ENCODE measurements at places on chromosomes 6 and 20.

GRCh38 chr6:41850861-41851260, 44.3 kb downstream of the USP49 start:
- H3K36me3 ChIP-seq, result no peaks in the 10 kb centered on the region
- no peak overlapping the region for H3K4me3 ChIP-seq
- H3K27me3 ChIP-seq, result no peaks in the 10 kb centered on the region
- DNase-seq, result no peak
- H3K27ac ChIP-seq, result no peak overlapping the region

DNA sequence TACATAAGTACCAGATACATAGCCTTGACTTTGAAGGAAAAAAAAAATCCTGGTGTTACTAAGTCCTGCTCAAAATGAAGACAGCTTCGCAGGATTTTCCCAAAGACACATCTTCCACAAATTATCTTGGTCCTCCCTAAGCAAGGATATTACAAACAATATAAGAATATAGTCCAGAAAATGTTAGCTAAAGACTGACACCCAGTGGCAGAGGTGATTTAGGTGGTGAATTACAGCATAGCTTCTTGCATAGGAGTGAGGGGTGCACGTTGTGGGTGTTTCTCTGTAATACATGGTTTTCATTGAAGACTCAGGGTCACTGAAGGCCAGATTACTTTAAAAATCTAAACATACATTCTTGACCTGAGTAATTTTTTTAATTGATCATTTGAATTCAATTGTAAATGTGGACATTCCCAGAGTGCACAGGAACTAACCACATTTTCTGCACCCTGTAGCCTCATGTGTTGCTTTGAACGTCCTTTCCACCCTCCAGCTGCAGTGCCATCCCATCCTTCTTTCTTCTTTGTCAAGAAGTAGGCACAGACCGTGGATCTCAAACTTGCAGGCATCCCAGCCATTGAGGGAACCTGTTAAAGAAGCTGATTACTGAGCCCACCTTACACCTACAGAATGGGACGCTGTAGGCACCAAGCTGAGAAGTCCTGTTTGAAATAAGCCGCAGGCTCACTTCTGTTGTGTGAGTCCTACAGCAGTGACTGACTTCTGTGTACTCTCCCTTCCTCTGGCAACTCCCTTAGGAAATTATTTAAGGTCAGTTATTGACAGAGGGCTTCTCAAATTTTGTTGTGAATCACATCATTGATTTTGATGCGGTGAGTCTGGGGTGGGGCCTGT, 102.6 kb downstream of the PERP start:
- no peak overlapping the region for H3K27ac ChIP-seq
- no peaks in the 10 kb centered on the region for H3K27me3 ChIP-seq
- DNase-seq, result peak; percentile 75
- no peak overlapping the region for H3K4me3 ChIP-seq
- H3K4me1 ChIP-seq, result no peaks in the 10 kb centered on the region
- no peaks in the 10 kb centered on the region for H3K36me3 ChIP-seq

GRCh38 chr6:11473008-11473740, 64.4 kb upstream of the TMEM170B start:
- no peaks in the 10 kb centered on the region for H3K36me3 ChIP-seq
- no peak overlapping the region for H3K27ac ChIP-seq
- H3K4me3 ChIP-seq, result no peak overlapping the region
- H3K4me1 ChIP-seq, result no peaks in the 10 kb centered on the region

DNA sequence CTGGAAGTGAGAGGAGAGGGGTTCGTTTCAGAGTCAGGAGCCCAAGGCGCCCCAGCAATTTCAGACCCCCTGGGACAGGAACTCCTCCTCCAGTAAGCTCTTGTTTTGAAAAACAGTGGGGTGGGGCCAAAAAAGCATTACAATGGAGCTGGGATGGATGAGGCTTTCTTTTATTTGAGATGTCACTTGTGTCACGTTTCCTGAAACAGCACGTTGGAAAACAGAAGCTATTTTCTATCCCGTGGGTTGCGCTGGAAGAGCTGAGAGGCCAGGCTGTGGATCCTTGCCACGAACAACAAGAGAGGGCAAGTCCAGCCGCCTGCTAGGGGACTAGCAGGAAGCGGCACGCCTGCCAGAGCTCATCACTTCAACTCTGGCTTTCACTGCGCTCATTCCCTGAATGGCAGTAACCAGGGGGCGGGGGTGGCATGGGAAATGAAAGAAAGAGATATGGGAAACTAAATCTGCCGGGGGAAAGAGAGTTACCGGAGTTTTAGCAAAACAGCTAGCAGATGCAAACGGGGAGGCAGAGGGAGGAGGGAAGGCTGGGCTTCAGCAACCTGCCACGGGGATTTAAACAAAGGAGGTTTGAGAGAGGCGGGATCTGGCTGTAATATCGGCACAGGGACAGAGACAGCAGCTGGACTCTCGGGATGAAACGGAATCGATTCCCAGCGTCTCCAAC, 34.6 kb downstream of the GCNT2 start:
- peaks cover 19% of the 10 kb centered on the region for H3K4me1 ChIP-seq
- peak; percentile 92 for DNase-seq
- no peaks in the 10 kb centered on the region for H3K36me3 ChIP-seq
- peak overlapping the region; percentile 74 for H3K27ac ChIP-seq

DNA sequence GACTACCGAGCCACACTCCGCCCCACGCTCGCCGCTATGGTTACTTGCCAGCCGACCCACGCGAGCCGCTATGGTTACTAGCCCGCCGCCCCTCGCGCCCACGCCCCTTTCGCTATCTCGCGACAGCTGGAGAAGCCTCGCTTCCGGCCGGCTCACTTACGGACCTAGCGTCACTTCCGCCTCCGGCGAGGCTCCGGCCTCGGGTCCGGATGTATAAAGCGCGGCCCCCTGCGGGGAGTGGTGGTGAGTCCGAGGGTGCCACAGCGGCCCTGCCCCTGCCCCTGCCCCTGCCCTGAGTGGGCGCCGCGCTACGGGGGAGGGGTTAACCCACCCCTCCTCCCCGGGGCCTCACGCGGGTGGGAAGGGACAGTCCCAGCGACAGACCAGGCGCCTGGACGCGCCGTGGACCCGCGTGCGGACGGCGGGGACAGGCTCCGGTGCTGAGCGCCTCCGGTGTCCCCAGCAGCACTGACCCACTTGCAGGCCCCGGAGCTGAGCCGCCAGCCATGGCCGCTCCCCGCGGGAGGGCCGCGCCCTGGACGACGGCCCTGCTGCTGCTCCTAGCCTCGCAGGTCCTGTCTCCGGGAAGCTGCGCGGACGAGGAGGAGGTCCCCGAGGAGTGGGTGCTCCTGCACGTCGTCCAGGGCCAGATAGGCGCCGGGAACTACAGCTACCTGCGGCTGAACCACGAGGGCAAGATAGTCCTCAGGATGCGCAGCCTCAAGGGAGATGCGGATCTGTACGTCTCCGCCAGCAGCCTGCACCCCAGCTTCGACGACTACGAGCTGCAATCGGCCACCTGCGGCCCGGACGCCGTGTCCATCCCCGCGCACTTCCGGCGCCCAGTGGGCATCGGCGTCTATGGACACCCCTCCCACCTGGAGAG, at the start of the genes C6orf120 and WDR27:
Gene C6orf120 (plus strand): TSS at position 173 of the 886 bp plus-strand sequence. CDS start 334 bp downstream, at position 507.
Gene WDR27 (minus strand): TSS at position 76 of the 886 bp plus-strand sequence. CDS start 13,024 bp downstream, outside the sequence.
- peak within 1 kb of the TSS; percentile 84 for H3K4me3 ChIP-seq
- H3K36me3 ChIP-seq, result peaks cover 12% of the 10 kb centered on the region
- peak within 1 kb of the TSS; percentile 86 for H3K27ac ChIP-seq
- peak; percentile 98 for DNase-seq

- no peaks in the 10 kb centered on the region for H3K4me1 ChIP-seq
- H3K4me3 ChIP-seq, result no peak overlapping the region
- H3K27me3 ChIP-seq, result peaks cover 2% of the 10 kb centered on the region
Measured at GRCh38 chr6:37340639-37340943, 13.2 kb upstream of the RNF8 start.

GRCh38 chr20:21064924-21065323, 41.2 kb downstream of the LINC00237 start:
- H3K4me3 ChIP-seq, result no peak overlapping the region
- no peaks in the 10 kb centered on the region for H3K36me3 ChIP-seq
- no peak overlapping the region for H3K27ac ChIP-seq

- H3K4me3 ChIP-seq, result no peak overlapping the region
- H3K4me1 ChIP-seq, result peaks cover 31% of the 10 kb centered on the region
- peaks cover 61% of the 10 kb centered on the region for H3K36me3 ChIP-seq
- DNase-seq, result no peak
- no peak overlapping the region for H3K27ac ChIP-seq
Measured at GRCh38 chr6:43250992-43251373, 7.7 kb downstream of the TTBK1 start.

DNA sequence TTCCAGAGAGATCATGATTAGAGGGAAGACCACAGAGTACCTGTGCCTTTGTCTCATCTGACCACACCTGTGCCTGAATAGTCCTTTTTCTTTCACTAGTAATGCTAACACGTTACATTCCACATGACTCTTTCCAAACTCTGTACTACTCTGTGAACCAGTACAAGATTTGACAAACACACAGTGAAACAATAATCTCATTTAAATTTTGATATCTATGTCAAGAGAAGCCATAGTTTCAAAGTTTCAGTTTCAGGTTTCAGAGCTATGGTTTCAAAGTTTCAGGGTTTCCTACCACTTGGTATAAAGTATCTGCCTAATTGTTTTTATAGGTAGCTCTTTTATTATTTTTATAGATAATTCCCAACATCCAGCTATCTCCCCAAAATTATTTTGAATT, 62.0 kb upstream of the PHACTR2 start:
- H3K4me1 ChIP-seq, result no peaks in the 10 kb centered on the region
- no peak overlapping the region for H3K27ac ChIP-seq
- no peak for DNase-seq
- no peaks in the 10 kb centered on the region for H3K36me3 ChIP-seq
- H3K4me3 ChIP-seq, result no peak overlapping the region
- H3K27me3 ChIP-seq, result no peaks in the 10 kb centered on the region

GRCh38 chr6:44332585-44332984, 9.9 kb upstream of the SPATS1 start:
- no peak overlapping the region for H3K4me3 ChIP-seq
- H3K36me3 ChIP-seq, result no peaks in the 10 kb centered on the region
- H3K27ac ChIP-seq, result no peak overlapping the region
- peaks cover 3% of the 10 kb centered on the region for H3K4me1 ChIP-seq
- peaks cover 5% of the 10 kb centered on the region for H3K27me3 ChIP-seq

GRCh38 chr20:49769048-49769581, 43.5 kb upstream of the SLC9A8 start:
- no peaks in the 10 kb centered on the region for H3K36me3 ChIP-seq
- no peak overlapping the region for H3K4me3 ChIP-seq
- DNase-seq, result no peak
- no peaks in the 10 kb centered on the region for H3K27me3 ChIP-seq

- no peaks in the 10 kb centered on the region for H3K36me3 ChIP-seq
- no peak overlapping the region for H3K4me3 ChIP-seq
- DNase-seq, result no peak
- H3K27me3 ChIP-seq, result no peaks in the 10 kb centered on the region
Measured at GRCh38 chr6:79712144-79712543, 81.0 kb downstream of the SH3BGRL2 start.

- H3K4me3 ChIP-seq, result no peak overlapping the region
- no peak for DNase-seq
- H3K36me3 ChIP-seq, result no peaks in the 10 kb centered on the region
- no peak overlapping the region for H3K27ac ChIP-seq
- no peaks in the 10 kb centered on the region for H3K4me1 ChIP-seq
Measured at GRCh38 chr20:1083431-1084080, 34.8 kb upstream of the PSMF1 start.

DNA sequence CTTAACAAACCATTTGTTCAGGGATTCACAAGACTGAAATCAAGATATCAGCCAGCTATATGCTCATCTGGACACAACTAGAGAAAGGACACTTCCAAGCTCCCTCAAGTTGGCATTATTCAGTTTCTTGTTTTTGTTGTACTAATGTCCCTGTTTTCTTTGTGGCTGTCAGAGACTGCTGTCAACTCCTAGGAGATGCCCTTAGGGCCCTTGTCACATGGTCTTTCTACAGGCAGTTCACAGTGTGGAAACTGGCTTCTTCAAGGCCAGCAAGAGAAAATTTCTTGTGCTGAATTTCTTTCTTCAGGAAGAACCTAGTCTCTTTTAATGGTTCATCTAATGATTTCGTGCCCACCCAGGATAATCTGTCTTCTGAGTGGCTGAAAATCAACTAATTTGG, 677.2 kb upstream of the MAN1A1 start:
- no peak overlapping the region for H3K27ac ChIP-seq
- H3K27me3 ChIP-seq, result no peaks in the 10 kb centered on the region
- DNase-seq, result no peak
- no peaks in the 10 kb centered on the region for H3K36me3 ChIP-seq
- H3K4me3 ChIP-seq, result no peak overlapping the region
- H3K4me1 ChIP-seq, result no peaks in the 10 kb centered on the region

GRCh38 chr6:36526066-36526465, 21.2 kb downstream of the STK38 start:
- no peak overlapping the region for H3K27ac ChIP-seq
- peaks cover 13% of the 10 kb centered on the region for H3K36me3 ChIP-seq
- no peak for DNase-seq
- H3K27me3 ChIP-seq, result no peaks in the 10 kb centered on the region

DNA sequence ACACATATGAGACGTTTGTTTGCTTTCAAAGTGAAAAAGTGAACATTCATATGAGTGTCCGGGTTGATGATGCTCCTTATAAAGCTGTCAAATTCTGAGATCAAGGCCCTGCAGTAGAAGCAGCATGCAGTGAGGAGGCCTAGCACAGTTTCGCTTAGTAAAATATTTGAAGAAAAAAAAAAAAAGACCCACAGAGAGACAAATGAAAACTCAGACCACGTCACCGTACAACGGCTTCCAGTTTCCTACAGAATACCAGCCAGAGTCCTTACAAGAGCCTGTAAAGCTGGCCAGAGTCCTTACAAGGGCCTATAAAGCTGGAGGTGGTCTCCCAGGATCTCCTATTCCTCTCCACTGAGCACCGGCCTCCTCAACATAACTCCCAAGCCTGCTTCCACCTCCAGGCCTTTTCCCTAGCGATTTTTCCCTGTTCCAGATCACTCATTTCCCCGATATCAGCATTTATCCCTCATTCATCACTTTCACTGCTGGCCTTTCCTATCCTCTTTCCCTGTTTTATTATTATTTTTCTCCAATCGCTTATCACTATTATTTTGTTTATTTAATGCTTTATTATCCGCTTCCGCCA, 1.5 kb upstream of the HMGN4 start:
- H3K4me3 ChIP-seq, result peak overlapping the region; percentile 99
- peaks cover 25% of the 10 kb centered on the region for H3K4me1 ChIP-seq
- H3K36me3 ChIP-seq, result peaks cover 9% of the 10 kb centered on the region
- no peak for DNase-seq
- H3K27ac ChIP-seq, result peak overlapping the region; percentile 99

DNA sequence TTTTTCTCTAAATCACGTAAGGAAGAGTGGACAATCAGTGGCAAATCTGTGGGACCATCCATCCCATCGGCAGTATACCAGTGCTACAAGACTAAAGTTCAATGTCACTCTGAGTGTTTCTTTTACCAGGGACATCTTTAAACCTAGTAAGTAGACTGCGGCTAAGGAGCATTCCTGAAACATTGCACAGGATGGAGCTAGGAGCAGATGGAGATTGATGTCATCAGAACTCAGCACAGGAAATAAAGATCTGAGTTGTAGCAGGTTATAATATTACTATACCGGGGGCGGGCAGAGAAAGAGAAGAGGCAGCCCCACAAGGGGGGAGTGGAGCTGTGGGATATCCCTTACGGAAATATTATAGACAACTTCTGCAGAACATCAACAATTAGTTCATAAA, 162.1 kb downstream of the MTFR2 start:
- no peaks in the 10 kb centered on the region for H3K4me1 ChIP-seq
- no peaks in the 10 kb centered on the region for H3K36me3 ChIP-seq
- no peaks in the 10 kb centered on the region for H3K27me3 ChIP-seq
- no peak overlapping the region for H3K27ac ChIP-seq

- peaks cover 21% of the 10 kb centered on the region for H3K4me1 ChIP-seq
- H3K27ac ChIP-seq, result no peak overlapping the region
- no peak overlapping the region for H3K4me3 ChIP-seq
Measured at GRCh38 chr20:57810511-57811373, 100.9 kb upstream of the PMEPA1 start.

- H3K4me3 ChIP-seq, result no peak overlapping the region
- no peak for DNase-seq
- no peaks in the 10 kb centered on the region for H3K27me3 ChIP-seq
Measured at GRCh38 chr20:40639132-40639531, 49.9 kb downstream of the MAFB start.

All from spinal cord (tissue), 10 donors.